RPMI8226 (cell line): ENCODE measurements at places on chromosomes 1 and 21.
A peak's percentile ranks its signal among the peaks of the same experiment; 100 is the strongest.

DNA sequence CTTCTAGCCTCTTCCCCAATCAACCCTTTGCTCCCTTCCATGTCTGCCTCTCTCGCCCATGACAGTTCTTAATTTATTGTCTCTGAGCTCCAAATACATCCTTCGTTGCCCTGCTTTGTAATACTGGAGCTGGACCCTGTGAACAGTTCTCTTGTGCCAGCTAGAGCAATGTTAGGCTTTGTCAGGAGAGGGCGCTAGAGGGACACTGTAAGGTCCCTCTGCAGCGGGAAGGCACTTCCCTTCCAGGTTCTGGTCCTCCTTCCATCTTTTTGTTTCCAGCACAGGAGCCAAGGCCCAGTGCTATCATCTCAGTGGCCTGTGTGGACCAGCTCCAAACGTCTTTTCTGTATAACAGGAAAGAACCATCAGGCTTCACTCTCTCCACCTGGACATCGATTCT, 95.9 kb downstream of the PTPRU start:
- peak; percentile 78 for DNase-seq

DNA sequence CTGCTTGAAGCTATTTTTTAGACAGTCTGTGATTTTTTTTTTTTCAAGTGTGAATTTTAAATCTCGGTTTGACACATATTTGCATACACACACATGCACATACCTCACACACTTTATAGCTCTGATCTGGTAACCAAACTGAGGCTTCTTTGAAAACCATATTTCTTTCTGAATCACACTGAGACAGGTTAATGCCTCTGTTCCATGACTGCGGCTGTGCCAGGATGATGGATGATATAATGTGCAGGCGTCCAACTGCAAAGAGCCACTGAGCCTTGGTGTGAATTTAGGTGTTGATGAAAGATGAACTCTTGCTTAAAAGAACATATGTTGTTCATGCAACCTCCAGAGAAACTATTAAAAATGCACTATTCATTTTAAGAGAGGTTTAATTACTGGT, 504.0 kb upstream of the OLFM3 start:
- no peak for DNase-seq

GRCh38 chr1:98045211-98045766, 124.5 kb upstream of the DPYD start:
- DNase-seq: no peak

DNA sequence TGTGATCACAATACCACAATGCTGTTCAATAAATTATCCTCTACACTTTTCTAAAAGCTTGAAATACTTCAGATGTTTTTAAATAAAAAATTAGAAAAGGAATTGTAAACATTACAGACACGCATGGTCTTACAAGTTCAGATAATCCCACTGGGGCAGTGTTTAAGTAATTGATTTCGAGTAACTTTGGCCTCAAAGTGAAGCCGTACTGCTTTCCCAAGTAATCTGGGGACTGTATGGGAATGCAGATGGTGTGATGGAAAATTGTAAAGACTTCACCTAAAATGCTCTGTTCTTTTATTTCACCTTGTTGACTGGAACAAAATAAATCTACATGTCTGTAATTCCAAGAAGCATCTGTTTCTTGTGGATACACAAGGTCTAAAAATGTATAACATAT, 401.7 kb upstream of the LYPLAL1 start:
- DNase-seq: no peak

DNA sequence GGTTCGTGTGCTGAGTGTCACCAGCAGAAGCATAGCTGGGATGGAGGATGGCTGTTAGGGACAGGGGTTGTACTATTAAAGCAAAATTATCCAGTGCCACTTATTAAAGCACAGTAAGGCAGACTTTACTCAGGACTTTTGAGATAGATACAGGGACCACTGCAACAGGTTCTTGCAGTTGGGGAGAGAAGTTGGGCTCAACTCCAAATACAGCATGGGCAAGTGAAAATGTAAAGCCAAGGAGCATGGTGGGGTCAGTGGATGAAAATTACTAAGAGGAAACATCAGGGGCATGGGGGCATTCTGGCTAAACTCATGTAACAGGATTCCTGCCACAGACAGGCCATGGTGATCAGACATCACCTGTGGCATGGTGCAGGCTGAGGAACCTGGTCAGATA, 15.0 kb upstream of the REN start:
- DNase-seq: no peak

GRCh38 chr1:78703806-78704205, 54.2 kb downstream of the IFI44 start:
- no peak for DNase-seq

DNA sequence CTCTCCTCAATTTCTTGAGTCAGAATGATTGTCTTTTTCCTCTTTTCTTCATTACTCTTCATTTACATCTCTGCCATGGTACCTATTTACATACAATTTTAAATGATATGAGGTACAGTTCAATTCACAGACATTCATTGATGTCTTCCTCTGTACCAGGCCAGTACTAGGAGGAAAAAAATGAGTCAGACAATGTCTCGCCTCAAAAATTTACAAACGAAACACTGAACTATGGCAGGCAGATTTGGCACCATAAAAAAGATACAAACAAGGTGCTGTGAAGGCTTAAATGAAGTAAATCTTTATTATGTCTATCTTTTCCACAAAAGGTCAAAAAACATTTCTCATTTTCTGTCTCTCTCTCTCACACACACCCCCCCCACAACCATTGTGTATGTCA, 71.0 kb downstream of the RGS13 start:
- DNase-seq: no peak
